IPS-NIHi11 (cell line): ENCODE measurements at places on chromosomes 13 and 19.

DNA sequence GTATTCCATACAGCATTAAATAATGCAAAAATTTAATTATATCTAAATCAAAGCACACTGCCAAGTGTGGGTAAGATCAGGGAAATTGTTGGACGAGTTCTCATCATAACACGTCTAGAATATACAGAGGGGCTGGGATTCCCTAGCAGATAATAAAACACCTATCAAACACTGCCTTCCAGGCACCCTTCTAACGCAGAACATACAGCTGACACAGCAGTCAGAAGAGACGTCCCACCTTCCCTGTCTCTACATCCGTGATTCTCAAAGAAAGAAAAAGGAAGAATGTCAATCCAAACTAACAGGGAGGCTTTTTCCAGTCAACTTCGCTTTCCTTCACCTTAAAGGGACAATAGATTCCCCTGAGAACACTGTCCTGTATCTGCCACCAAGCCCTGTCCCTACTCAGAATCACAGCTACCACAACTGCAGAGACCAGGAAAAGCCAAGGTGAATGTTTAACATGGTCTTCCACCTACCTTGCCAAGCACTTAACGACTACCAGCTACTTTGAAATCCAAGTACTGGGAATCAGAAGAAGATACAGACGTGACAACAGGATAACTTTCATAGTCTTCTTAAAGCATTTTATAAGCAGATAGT lies 38.5 kb downstream of the TBC1D4 start:
- no peak for DNase-seq

GRCh38 chr13:58960888-58961287 lies 1202.8 kb downstream of the DIAPH3 start:
- no peak for DNase-seq

- DNase-seq, result no peak
These were observed 14.9 kb downstream of the ZNF283 start for GRCh38 chr19:43842007-43842406.

DNA sequence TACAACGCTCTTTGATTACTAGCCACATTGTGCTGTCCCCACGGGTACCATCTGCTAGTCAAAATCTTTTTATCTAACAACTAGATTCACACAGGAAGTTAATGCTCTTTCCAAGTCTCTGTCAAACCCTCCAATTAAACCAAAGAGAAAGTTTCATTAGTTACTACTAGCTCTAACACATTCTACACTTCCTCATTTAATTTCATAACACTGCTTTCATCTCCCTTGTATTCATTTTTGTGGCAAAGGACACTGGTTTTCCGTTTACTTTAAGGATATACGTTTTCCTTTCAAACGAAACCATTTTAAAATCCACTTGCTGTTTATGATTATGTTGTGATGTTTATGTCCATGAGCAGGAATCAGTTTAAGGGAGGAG lies 5.3 kb downstream of the DYRK1B start:
- DNase-seq, result no peak

GRCh38 chr19:40219721-40220276 lies 1.6 kb upstream of the TTC9B start:
- DNase-seq, result no peak

DNA sequence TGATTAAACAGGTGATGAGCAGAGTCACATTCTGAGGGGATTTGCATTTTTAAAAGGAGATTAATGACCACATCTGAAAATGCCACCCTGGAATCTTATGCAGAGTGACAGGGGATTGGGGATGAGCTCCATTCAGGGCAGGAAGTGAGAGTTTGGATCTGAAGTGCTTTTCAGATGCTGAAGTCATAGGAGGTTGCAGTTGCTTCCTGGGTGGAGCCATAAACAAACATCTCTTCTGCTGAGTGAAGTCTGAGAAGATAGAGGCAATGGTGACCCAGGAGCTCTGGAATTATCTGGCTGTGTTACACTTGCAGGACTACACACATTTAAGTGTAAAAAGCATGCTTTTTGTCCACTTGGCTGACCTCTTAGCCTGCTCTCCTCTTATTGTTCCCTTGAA lies 51.4 kb upstream of the PSG8 start:
- no peak for DNase-seq

GRCh38 chr13:25686831-25687470 lies 315.2 kb downstream of the ATP8A2 start:
- DNase-seq, result no peak

- DNase-seq, result no peak
These were observed 510.5 kb downstream of the IRS2 start for GRCh38 chr13:109275852-109276251.

DNA sequence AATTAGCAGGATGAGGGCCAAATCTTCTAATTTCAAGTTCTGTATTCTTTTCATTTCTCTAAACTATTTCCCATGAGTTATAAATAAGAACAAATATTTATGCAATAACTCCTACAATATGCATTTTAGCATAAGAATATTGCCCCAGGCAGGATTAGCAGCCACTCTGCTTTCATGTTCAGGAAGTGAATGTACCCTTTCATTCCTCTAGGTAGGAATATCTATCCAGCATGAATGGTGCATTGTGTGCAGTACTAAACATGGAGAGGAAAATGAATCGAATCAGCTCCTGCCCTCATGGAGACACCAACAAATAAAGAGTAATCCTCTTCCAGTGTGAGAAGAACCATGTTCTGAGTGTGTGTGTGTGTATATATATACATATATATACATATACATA lies 41.0 kb downstream of the LHFPL6 start:
- DNase-seq, result no peak

DNA sequence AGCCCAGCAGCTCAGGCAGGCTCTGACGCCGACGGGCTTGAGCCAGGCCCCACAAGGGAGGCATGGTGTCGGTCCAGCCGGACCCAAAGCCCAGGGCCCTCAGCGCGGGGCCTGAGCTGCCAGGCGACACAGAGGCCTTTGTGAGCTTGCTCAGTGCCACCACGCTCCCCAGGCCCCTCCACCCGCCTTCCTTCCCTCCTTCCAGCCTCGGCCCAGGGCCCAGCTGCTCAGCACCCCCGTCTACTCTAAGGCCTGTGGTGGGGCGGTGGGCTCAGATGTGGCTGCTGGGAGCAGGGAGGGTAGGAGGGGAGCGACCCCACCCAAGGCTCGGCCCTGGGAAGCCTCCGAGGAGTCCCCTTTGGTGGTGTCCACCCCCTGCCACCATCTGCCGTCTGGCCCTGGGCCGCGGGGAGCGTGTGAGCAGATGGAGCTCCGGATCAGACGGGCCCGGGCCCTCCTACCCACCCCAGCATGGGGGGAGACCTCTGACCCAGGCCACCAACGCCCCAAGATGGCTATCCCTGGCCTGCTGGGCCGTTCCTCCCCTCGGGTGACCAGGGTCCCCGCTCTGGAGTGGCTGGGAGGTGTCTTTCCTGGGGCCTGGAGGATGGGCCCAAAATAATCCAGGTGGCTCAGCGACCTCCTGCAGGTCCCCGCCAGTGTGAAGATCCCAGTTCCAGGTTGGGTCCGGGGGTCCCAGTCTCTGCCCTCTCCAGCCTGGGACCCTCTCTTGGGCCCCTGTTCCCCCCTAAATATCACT lies 7.8 kb downstream of the ZBTB7A start:
- no peak for DNase-seq

- no peak for DNase-seq
These were observed 36.4 kb downstream of the TEX26 start for GRCh38 chr13:30968846-30969245.

DNA sequence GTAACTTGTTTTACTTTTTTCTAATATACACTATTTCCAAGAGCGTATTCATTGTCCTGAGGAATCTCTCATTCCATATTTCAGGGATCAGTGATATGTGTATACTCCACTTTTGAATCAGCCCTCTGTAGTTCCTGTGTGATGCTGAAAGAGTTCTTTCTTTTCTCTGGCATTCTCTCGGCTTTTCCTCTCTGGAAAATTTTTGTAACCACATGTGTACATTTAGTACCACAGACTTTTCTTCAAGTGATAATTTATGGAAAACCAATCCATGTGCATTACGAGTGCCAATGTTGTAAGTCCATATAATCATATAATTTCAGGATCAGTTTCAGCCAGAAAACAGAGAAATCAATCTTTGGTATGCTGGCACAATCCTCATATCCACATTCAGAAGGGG lies 102.2 kb upstream of the MBNL2 start:
- DNase-seq, result no peak

- DNase-seq, result no peak
These were observed 1.2 kb downstream of the PCDH9 start for GRCh38 chr13:67228916-67229315.

GRCh38 chr13:91622778-91623550 lies 224.5 kb downstream of the GPC5 start:
- no peak for DNase-seq

DNA sequence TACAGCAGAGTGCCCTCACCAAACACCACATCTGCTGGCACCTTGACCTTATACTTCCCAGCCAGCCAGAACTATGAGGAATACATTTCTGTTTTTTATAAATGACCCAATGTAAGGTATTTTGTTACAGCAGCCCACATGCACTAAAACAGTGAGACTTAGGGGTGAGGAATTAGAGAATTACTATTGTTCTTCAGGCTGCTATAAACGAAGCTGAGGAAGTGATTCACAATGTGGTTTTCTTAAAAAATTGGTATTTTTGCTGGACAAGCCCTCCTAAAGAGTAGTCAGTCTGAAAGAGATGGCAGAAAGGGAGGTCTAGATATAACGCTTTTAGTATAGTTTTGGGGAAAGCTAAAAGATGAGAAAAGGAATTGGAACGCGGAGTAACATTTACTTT lies 101.0 kb downstream of the SLITRK6 start:
- no peak for DNase-seq

GRCh38 chr13:79419365-79419764 lies 13.3 kb upstream of the RBM26 start:
- DNase-seq, result no peak

DNA sequence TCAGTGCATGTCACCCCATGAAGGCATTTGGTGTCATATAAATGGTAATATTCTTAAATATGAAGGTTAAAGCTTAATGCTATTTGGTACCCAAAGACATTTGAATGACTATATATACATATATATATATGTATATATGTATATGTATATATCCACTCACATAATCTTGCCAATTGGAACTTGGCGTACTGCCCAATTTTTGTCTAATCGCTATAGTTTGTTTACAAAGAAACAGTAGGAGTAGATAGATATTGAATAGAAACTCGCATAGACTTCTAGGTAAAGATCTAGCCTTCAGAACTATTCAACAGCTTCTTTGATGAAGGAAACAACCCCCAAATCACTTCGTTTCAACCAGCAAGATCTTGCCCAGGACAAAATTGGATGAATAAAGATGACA lies 24.1 kb downstream of the KLF5 start:
- no peak for DNase-seq
